ENCODE measurements at places on chromosomes 4 and X.

DNA sequence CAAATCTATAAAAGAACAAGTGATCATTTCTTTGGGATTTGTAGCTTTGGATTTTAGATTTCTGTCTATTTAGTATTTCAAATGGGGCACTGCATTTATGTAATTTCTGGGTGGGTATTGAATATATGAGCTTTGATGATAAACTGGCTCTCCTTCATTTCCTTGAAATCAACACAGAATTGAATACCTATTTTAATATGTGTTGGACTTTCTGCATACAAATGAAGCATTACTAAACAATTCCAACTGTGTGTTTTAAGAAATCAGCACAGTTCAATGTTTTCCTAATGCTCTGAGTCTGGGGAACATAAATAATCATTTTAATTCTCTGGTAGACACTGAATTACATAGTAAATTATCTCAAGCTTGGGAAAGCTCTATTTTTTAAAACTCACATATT lies 42.0 kb upstream of the GBA3 start:
- DNase-seq: no peak

DNA sequence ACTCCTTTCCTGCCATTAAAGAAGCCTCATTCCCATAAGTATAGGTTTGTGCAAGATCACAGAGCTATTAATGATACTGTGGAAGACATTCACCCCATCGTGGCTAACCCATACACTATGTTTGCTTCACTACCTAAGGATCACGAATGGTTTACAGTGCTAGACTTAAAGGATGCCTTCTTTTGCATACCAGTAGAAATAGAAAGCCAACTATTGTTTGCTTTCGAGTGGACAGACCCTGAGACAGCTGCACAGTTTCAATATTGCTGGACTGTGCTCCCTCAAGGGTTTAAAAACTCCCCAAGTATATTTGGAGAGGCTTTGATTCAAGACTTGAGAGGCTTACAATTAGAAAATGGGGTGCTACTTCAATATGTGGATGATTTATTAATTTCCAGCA lies 16.0 kb upstream of the PAPSS1 start:
- DNase-seq: no peak

DNA sequence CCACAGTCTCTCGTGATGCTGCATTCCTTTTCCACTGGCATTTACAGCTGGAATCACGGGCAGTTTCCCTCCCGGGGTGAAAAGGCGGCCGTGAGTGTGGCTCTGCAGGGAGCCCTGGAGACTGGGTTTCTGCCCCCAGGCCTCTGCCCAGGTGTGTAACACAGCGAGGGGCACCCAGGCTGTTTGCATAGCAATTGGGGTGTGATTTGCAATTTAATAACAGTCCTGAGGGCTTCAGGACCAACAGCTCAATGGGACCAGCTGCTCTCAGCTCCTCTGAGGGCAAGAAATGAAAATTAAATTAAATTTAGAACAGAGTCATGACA lies 99.0 kb upstream of the SHOX start:
- no peak for DNase-seq

DNA sequence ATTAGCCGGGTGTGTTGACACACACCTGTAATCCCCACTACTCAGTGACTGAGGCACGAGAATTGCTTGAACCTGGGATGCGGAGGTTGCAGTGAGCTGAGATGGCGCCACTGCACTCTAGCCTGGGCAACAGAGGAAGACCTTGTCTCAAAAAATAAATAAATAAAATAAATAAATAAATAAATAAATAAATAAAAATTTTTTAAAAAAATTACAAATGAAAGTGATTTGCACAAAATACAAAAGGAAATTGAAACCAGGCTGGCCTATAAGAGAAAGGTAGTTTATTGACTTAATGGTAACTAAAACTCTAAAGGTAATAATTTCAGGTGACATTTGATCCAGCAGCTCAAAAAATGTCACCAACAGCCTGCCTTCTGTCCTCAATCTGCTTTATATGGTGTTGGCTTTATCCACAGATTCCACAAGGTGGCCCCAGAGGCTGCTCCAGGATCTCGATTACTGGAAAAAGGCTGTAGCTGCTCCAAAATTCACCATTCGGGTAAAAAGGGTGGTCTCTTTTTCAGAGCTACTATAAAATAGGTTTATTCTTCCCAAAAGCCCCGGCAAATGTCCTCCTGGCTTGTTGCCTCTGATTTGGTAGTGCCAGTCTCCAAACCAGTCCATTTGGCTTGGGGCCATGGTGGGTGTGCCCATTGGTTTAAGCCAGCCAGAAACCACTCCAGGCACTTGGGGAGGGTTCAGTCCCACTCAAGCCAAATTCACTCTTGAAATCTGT lies 61.4 kb upstream of the TRIM2 start:
- DNase-seq: peak; percentile 79

DNA sequence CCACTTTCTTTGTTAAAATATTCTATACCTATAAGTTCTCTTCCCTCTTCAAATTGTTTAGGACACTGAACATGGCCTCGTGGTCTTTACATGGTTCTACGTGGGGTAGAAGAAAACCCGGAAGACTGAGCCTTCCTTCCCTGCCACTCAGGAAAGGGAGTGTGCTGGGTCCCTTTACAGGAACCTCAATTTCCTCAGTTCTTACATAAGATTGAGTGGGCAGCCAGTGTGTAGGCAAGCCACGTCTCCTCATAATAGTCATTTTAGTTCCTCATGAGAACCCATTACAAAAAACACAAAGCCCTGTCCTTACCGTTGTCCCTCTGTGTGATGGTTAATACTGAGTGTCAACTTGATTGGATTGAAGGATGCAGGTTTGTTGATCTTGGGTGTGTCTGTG lies 28.7 kb upstream of the SMIM10L2A start:
- no peak for DNase-seq

DNA sequence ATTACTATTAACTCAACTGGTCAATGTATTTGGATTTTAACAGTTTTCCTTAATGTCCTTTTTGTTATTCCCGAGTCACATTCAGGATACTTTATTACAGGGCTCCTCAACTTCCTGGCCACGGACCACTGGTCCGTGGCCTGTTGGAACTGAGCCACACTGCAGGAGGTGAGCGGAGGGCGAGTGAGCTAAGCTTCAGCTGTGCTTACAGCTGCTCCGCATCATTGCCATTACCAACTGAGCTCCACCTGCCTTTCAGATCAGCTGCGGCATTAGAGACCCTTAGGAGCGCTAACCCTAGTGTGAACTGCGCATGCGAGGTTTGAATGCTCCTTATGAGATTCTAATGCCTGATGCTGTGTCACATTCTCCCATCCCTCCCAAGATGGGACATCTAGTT lies 591.7 kb downstream of the CCSER1 start:
- no peak for DNase-seq

DNA sequence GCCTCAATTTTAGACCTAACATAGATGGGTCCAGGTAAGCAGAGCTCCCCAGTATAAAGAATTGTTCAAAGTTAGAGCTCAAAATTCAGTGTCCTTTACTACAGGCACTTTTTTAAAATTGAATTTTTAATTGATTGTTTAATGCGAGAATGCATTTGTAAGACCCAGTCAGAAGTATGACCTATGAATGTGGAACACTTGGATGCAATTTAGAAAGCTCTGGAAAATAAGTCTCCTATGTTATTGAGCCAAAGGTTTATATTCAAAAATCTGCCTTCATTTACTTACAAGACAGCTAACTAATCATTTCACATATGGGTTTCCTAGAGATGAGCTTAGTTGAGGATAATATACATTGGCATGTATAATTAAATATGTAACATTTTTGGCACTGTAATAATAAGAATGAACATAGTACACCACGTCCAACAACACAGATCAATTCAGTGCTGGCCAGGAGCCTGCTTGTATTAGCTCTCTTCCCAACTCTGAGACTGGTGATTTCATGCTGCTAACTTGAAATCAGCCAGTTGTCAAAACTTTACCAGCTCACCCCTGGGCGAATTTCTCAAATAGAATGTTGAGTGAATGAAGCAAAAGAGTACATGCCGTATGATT lies 197.2 kb upstream of the NPY2R start:
- DNase-seq: no peak

DNA sequence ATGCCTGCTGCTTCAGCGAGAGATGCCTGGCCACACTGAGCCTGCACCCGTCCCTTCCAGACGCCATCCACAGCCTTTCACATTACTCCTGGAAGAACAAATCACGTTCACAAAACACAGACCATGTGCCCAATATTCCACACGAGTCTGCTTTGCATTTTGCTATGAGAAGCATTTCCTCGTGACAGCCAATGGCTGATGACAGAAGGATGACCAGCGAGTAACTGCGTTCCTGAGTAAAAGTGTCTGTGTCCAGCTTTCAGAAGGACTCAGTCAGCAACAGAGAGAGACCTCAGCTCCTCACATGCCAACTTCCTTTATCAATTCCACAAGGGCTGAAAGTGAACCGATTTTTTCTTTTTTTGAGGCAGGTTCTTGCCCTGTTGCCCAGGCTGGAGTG lies 19.5 kb downstream of the NAT8L start:
- DNase-seq: no peak

DNA sequence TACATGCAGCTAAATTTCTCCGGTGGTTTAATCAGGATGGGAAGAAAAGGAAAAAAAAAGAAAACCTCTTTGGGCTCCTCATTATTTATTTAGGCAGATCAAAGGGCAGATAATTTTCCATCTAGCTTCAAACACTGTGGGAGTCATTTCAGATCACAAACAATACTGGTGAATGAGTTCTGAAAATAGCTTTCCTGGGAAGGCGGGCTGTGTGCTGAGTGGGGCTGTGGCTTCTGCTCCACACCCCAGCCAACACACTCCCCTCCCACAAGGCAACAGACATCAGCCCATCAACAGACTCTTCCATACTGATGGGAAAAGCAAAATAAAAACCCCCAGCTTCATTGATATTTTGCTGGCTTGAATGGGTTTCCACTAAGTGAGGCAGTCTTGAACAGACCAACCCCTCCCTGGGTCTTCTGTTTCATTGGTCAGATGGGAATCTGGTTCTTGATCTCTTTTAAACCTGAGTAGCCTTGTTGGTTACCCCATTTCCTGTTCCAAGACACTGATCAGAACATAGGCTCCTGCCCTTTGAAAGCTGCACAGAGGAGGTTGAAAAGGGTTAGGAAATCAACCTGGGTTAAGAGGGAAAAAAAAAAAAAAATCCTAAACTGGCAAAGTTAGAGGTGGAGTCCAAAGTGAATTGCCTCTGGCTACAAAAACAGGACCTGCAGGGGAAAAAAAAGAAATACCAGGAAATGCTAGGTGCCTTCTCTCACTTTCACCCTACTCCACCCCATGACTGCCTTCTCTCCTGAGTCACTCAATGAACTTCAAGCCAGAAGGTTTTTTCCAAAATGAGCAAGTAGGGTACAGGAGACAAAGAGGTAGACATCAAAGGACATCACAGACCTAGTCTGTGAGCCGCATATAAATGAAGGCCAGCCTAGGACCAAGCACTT lies 20.0 kb downstream of the AMOT start:
- DNase-seq: no peak

DNA sequence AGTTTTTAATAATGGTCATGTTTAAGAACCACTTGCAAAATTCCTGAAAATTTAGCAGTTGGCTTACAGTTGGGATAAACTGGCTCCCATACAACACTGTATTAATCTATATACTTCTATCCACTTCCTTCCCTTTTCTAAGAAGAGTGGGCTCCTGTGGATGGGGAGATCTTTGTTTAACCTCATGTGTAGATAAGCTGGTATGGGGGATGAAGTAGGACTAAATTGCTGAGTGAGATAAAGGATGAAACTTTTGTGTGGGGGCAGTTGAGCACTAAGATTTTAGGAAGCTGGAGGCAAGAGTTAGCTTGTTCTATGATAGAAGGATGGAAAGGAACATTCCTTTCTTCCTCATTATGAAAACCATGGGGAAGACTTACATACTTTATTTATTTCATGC lies 54.6 kb upstream of the ATP8A1 start:
- no peak for DNase-seq

DNA sequence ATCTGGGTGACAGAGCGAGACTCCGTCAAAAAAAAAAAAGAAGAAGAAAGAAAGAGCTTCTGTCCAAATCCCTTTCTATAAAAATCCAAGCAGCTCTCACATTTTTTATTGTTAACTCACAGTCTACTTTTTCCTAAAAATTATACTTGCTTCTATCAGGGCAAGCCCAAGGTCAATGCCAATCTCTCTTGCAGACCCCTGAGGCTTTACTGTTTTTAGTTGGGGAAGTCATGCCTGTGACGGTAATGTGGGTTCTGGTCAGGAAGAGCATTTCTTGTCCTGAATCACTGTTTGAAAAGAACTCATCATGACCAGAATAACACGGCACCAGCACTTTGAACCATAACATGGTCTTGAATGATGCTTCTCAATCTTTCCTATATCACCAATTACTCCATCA lies 54.6 kb upstream of the CITED1 start:
- DNase-seq: no peak

All from midbrain (tissue), 1 donor.